ENCODE measurements at places on chromosomes 3 and 15.
A peak's percentile ranks its signal among the peaks of the same experiment; 100 is the strongest.

GRCh38 chr15:98085003-98085639 is 124.6 kb downstream of the ARRDC4 start:
- peak; percentile 90 for DNase-seq

DNA sequence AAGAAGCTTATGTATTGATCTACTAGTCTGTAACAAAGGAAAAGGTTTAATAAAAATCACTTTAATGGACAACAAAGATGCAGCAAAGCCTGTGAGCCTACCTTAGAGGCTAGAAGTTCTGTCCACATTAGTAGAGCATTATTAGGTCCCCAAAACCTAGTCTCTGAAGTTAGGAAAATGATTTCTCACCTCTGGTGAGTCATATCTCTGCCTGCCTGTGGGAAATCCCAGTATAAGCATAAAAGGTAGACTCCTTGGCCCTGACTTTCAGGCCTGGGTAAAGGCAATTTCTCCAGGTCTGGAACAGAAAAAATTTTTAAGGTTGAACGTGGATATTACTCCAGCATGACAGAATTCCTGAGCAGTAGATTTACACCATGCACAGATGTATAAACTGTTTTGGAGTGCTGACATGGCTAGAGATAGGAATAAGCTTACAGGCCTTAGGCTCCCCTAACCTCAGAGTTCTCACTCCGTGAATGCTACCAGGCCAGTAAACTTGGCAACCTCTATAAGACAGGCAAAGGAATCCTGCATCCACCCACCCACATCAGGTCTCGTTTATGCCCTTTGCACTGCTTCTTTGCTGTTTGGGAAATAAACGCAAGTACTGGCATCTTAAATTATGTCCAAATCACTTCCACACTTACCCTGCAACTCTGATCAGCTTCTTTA is 104.1 kb downstream of the SERPINI1 start:
- no peak for DNase-seq

DNA sequence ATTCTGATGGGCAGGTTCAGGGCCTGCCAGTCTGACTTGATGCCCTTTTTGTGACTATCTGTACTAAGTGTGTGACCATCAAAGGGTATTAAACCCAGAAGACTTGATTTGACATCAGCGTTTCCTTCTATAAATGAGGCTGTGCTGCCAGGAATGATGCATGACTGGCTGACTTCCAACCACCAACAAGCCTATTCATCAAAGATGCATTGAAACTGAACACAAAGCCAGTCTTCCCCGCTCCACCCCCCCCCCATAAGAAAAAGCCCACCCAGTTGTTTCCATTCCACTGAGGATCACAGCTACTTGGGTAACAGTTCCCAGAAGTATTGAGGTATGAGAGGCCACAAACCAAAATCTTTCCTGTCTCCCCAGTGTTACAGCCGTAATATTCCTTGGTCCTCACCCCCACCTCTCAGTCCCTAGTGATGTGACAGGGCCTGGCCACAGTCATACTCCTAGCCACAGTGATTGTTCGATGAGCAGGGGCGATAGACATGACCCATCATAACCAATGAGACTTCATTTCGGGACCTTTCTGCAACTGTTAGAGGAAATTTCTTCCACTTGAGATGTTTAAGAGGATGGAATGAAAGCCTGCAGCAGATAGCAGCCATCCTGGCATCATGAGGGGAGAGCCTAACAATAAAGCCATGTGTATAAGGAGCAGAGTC is 22.6 kb downstream of the SH3BP5 start:
- DNase-seq: no peak

GRCh38 chr3:14323401-14324223 is 78.8 kb upstream of the SLC6A6 start:
- peak; percentile 59 for DNase-seq

DNA sequence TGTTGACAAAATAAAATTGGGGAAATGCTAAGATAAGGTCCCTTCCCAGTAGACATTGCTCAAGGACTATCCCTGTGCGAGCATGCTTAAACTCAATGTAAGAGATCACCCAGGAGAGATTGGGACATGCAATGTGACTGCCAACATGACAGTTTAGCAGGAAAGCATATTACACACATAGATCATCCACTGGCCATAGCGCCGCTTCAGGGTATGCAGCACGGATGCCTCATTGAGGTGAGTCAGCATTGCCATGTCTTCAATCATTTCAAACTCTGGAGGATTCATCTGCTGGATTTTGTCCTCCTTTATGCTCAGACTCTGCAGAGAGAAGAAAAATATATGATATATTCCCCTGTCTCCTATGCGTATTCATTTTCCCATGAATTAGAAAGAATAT is 8.9 kb downstream of the MYH15 start:
- no peak for DNase-seq

DNA sequence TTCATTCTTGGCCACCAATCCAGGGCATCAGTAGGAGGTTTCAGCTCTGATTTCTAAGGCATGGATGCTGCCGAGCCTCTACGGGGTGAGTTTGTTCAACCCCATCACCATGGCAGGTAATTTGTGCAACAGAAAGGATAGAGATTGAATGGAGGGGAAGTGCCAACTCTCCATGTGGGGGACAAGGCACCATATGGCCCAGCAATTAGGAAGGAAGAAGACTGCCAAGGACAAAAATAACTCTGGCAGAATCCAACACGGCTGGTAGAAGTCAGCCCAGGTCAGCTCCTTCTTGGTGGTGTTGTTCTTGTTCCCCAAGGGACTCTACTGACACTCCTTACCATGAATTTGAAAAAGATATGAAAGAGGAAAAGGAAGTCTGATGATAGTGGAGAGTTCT is 503.9 kb downstream of the MAGI1 start:
- DNase-seq: no peak

DNA sequence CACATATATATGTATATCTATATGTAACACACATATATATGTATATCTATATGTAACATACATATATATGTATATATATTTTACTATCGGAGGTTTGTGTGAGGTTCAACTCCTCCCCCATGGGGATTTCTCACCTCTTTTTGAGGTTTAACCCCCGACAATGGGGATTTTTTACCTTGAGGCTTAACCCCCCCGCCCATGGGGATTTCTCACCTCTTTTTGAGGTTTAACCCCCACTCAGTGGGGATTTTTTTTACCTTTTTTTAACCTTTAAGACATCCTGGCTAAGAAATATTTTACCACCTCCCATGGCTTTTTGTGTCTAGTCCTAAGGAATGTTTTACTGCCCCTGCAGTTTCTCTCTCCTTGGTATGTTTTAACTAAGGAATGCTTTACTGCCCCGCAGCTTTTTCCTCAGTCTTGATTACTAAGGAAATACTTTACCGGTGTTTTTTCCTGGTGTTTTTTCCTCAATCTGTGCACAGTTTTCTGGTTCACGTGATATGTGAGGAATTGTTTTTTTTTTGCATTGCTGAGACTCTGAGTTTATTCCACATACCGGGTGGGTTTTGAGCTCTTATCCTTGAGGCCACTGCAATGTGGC is 185.2 kb downstream of the KLF13 start:
- no peak for DNase-seq

GRCh38 chr3:114660124-114660523 is 366.3 kb downstream of the TIGIT start:
- DNase-seq: no peak

- DNase-seq: no peak
Measured at GRCh38 chr3:16379838-16380237, 114.8 kb downstream of the OXNAD1 start.

- DNase-seq: no peak
Measured at GRCh38 chr15:36584511-36584910, 5.1 kb downstream of the CDIN1 start.

GRCh38 chr15:32936283-32936918 is 218.6 kb downstream of the GREM1 start:
- peak; percentile 34 for DNase-seq

DNA sequence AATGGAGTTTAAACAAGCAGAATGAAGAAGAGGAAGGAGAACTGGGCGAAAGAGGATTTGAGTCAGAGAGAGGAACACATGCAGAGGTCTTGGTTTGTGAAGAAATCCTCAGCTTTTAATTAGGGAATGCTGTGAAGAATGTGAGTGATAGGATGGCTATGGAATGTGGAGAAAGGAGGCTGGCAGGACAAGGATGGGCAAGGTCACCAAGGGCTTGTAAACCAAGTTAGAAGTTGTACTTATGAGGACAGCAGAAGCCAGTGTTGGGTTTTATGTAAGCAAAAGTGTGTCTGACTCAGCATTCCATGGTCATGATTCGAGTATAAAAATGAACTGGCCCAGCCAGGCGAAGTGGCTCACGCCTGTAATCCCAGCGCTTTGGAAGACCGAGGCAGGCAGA is 60.0 kb upstream of the IL12A start:
- no peak for DNase-seq

GRCh38 chr3:179068779-179069530 is 2.7 kb downstream of the ZMAT3 start:
- peak; percentile 12 for DNase-seq

- DNase-seq: no peak
Measured at GRCh38 chr3:9955067-9955502, 2.9 kb upstream of the PRRT3 start.

DNA sequence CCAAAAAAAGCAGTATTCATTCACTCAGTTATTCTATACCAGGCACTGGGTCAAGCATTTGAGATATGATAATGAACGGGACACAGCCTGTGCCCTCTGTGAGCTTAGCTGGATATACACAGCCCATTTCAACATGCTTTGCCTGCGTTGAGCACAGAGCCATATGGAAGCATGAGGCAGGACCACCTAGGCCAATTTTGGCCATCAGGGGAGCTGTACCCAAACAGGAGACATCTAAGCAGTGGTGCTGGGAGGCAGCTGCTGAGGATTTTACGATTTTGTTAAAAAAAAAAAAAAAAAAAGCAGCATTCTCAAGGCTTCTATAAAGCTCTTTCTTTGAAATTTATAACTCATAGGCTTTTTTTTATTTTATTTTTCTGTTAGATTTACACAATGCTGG is 87.2 kb upstream of the SLC2A2 start:
- no peak for DNase-seq

- DNase-seq: no peak
Measured at GRCh38 chr3:136562026-136562425, 190.2 kb downstream of the STAG1 start.

GRCh38 chr3:44058022-44058867 is 183.4 kb upstream of the TOPAZ1 start:
- no peak for DNase-seq

DNA sequence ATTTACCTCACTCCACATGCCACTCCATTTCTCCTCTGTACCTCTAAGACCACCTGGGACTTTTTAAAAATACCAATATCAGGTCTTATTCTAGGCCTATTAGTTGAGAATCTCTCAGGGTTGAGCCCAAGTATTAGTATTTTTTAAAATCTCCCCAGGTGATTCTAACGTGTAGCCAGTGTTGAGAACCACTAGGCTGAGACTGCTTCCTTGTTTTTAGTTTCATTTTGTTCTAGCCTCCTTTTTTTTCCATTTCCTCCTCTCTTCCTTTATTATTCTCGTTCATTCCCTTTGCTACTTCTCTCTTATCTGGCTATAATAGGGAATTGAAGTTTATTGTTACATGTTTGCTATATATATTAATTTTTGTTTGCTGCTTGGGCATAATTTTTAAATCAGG is 217.8 kb upstream of the CD96 start:
- DNase-seq: no peak

- DNase-seq: no peak
Measured at GRCh38 chr3:106640353-106640752, 736.9 kb upstream of the CCDC54 start.

GRCh38 chr3:107347751-107348150 is 29.5 kb upstream of the CCDC54 start:
- DNase-seq: no peak

DNA sequence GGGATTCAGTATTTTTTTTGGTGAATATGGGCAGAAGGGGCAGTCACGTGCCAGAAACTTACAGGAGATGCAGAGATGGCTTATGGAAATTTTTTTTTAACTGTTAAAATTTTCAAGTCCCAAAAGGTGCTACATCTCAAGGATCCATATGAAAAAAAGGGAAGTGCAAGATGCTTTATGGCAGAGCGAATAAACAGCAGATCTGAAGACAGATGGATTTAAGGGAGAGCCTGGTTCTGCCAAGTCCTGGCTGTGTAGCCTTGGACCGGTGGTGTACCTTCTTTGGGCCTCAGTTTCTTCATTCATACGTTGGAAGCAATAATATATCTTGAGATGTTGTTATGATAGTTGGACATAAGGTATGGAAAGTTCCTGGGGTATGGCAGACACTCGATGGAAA is 91.5 kb upstream of the ARRDC4 start:
- no peak for DNase-seq

- no peak for DNase-seq
Measured at GRCh38 chr3:15181963-15182362, 24.1 kb upstream of the CAPN7 start.

DNA sequence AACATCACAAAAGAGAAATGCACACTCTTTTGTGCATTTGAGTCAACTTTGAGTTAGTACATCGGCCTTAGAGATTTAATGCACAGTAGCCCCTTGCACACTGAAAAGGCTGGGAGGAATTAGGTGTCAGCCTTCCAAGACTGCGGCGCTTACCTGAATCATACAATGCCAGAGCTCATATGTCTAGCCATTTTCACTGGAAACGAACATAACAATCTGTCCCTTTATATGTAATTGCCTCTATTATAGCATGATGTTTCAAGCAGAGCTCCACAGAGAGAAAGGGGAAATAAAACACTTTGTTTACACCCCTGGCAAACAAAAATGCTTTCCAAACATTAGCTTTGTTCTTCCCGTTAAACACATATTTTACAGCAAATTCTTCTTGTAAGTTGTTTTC is 315.7 kb upstream of the SLCO3A1 start:
- DNase-seq: no peak

DNA sequence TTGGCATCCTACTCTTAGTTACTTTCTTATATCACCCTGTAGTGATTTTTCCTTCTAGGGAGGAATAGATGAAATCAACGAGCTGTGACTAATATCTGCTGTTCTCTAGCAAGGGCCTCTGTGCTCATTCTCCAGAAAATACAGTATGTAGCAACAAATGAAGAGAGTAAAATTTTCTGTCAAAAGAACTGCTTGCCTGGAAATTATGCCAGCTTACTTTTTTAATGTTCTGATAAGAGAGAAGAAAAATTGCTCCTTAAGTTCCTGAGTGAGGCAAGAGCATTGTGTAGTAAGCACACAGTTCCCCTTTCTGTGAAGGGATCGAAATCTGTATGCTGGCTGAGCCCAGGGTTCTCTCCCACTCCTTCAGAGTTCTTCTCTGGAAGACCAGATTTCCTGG is 51.4 kb upstream of the GK5 start:
- DNase-seq: peak; percentile 90

DNA sequence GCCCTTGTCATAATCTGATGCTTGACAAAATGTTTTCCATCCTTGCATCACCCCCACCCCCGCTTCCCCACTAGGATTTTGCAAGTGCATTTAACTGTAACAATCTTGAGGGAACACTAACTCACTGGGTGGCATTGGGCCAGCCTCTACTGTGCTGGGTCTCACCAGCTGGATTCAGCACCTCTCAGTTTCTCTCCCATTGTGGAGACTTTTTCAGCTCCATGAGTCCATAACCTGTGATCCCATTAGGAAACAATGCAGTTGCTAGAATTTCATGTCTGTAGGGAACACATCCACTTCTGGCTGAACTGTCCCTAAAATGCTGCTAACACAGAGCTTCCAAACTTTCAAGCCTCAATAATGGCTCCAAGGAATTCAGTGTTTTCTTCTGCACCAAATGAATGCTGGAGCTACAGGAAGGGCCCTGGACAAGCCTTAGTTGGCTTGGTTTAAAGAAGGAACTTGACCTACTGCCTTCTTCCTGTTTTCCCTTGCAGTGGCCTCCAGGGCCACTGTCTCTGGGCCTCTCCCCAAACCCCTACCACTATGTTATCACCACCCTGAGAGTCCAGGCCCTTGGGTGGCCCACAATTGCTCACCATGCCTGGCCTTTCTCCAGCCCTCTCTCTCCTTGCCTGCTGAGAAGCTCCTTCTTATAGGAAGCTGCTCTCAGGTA is 15.6 kb downstream of the CYP19A1 start:
- DNase-seq: peak; percentile 97

Measured in inflammatory macrophage treated with lipopolysaccharide for 1 hour (primary cell).